T-helper 1 cell (primary cell): ENCODE measurements at places on chromosomes 2 and 18.
A peak's percentile ranks its signal among the peaks of the same experiment; 100 is the strongest.

DNA sequence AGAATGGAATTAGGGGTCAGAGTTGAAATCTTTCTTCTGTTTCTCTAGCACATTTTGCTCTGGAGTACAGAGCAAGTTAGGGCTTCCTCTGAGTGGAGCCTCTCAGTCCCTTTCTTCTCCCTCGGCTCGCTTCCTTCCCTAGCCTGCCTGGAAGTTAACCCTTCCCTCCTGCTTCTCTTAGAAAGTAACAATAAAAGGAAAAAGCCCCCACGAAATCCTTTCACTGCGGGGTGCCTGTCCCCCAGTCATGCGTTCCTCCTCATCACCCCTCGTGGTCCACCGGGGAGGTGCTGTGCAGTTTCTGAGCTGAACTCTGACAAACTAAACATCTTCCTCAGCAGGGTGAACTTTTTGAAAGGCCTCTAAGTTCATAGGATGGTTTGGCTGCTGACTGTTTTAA, 2.0 kb downstream of the IGFBP2 start:
- DNase-seq = no peak

GRCh38 chr18:23283916-23284430, 148.7 kb downstream of the CABLES1 start:
- DNase-seq = no peak

- DNase-seq = no peak
Measured at GRCh38 chr2:237181844-237182243, 96.2 kb downstream of the COPS8 start.

DNA sequence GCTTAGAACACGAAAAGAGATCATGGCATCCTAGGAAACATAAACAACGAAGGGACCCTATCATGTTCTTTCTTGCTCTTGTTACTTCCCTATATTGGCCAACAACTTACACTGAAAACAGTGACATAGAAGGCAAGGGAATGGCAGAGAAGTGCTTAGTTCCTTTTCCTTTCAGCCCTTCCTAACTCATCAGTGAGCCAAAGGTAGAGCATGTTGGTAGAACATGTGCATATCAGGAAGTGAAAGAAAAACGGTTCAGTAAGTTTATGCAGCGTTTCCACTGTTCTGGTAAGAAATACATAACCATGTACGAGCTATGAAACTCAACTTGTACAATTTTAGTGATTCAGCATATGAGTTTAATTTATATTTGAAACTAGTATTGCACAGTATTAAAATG, 21.7 kb downstream of the AKAIN1 start:
- DNase-seq = no peak

DNA sequence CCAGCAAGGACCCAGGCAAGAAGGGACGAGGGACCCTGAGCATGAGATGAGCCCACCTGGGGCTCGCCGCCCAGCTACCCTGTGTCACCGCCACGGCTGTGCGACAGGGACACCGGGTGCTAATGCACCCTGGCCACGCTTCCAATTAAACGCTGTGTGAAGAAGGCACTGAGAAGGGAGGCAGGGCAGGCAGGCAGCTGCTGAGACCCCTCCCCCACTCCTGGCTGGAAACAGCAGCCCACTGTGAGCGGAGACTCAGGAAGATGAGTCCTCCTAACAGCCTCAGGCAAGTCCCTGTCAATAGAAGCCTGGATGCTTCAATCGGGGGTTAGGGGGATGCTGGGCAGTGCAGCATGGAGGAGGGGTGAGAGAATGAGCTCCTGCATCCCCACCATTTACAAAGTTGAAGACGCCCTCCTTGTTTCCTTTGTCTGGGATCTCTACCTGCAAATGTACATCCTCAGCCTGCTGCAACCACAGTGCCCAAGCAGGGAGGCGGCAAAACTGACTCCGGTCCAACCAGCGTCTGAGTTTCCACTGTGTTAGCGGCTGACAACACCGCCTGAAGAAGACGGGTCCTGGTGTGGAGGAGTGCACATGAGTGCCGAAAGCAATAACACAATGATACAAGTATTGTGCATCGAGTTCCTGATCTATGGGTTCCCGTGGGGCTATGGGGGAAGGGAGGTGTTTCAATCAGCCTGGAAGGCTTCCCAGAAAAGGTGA, 12.8 kb downstream of the TMEM163 start:
- no peak for DNase-seq

DNA sequence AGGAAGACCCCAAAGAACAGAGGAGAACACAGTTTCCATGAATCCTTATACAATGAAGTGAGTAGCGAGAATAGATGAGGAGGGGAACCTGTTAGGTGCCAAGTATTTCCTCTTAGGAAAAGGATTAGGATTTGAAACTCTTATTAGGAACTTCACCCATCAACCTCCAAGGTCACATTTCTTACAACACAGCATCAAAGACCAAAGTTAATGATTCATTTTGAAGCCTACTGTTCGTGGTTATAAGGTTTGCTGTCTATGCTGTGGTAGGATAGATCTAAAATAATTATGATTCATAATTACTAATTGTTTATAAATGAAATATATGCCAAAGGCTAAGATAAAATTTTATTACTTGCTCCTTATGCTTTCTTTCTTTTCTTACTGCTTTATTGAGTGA, 6.1 kb downstream of the CFAP221 start:
- DNase-seq = no peak

DNA sequence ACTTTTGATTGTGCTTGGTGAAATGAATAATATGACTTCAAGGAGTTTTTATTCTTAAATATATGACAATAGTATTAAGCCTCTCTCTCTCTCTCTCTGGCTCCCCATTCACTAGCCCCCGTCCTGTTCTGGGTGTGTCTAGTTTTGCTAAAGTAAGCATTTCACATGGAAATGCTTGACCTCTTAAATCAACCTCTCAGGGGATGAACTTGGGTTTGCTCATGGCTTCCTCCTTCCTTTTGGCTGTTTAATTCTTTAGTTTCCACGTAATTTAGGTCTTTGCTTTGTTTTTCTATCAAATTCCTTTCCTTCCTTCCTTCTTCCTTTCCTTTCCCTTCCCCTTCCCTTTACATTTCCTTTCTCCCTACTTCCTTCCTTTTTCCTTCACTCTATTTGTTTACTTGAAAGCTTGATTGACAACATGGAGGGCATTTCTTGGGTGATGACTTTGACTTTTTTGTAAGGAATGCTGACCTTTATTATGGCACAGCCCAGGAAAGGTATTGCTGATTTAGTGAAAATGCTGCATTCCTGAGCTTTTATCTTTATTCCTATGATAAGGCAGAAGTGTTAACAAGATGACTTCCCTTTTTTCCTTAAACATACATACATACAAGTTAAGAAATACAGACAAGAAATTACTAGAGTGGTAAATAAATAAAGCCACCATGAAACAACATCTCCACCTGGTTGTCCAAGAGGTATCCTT, 3.6 kb downstream of the DPP4 start:
- no peak for DNase-seq

DNA sequence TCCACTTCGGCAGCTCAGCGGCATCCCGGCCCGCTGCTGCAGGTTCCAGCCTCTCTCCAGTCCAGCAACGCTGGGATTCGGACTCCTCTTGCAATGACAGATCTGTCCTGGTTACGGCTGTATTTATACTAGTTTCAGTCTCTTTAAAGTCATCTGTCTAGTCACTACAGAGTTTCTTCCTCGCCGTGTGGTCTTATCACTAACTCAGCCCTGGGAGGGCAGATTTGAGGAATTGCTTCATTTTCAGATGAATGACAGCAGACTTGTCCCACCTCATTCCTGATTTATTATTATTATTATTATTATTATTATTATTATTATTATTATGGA, 2.2 kb downstream of the KLHL29 start:
- DNase-seq = no peak

DNA sequence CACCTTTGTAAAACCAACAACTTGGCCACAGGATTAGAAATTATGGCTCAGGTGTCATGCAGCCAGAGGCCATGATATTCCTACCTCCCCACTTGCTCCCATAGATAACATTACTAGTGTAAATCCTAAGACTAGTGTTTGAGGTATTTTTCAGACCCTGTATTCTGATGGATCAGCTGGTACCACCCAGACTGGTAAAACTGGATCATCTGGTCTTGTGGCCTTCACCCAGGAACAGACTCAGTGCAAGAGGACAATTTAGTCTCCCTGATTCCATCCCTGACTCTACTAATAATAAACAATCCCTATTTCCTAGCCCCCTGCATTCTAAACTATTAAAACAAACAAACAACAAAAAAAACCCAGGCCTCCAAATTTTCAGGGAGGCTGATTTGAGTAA, 121.0 kb downstream of the ALPK2 start:
- DNase-seq = no peak

GRCh38 chr2:129055824-129056223, 737.2 kb upstream of the HS6ST1 start:
- no peak for DNase-seq

GRCh38 chr2:223915071-223915470, 30.1 kb downstream of the WDFY1 start:
- no peak for DNase-seq

DNA sequence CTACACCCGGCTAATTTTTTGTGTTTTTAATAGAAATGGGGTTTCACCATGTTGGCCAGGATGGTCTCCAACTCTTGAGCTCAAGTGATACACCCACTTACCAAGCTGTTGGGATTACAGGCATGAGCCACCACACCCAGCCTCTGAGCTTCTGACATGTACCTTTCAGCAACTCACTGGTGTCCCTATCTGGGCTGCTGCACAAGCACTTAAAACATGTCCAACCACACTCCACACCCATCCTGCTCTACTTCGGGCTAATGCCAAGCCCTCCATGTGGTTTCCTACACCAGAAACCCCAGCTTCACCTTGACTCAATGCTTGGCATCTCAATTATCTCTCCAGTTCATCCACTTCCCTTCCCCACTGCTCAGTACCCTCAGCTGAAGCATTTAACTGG, 22.4 kb upstream of the ARMC9 start:
- no peak for DNase-seq

GRCh38 chr18:75269696-75270095, 59.1 kb downstream of the TSHZ1 start:
- DNase-seq = no peak

DNA sequence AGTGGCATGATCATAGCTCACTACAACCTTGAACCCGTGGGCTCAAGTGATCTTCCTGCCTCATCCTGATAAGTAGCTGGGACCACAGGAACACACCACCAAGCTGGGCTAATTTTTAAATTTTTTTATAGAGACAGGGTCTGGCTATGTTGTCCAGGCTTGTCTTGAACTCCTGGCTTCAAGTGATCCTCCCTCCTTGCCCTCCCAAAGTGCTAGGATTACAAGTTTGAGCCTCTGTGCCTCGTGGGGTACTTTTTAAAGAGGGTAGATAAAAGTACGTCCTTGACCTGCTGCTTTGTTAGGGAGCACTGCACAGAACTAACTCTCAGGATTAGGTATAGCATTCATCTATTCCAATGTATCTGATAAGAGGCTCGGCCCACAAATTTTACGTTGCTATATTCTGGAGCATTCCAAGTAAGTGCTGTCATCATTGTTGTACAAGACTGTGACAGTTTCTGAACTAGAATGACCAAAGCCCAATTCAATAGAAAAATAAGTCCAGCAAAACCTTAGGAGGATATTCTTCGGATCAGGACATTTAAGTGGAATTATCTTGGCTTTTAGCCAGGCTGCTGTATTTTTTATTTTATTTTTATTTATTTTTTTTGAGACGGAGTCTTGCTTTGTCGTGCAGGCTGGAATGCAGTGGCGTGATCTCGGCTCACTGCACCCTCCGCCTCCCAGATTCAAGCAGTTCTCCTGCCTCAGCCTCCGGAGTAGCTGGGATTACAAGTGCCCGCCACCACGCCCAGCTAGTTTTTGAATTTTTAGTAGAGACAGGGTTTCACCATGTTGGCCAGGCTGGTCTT, 4.1 kb downstream of the MTCL1 start:
- DNase-seq = no peak

- DNase-seq = no peak
Measured at GRCh38 chr18:43825768-43826167, 548.5 kb upstream of the SYT4 start.

GRCh38 chr2:73779467-73780236, at the start of gene DUSP11:
Gene DUSP11, minus strand, starts transcription at chr2:73780103. Its CDS starts 129 bp downstream, at chr2:73779974.
- peak; percentile 95 for DNase-seq

GRCh38 chr2:8053216-8053615, 628.6 kb upstream of the ID2 start:
- no peak for DNase-seq

- no peak for DNase-seq
Measured at GRCh38 chr2:30265052-30266015, 34.0 kb downstream of the LBH start.

DNA sequence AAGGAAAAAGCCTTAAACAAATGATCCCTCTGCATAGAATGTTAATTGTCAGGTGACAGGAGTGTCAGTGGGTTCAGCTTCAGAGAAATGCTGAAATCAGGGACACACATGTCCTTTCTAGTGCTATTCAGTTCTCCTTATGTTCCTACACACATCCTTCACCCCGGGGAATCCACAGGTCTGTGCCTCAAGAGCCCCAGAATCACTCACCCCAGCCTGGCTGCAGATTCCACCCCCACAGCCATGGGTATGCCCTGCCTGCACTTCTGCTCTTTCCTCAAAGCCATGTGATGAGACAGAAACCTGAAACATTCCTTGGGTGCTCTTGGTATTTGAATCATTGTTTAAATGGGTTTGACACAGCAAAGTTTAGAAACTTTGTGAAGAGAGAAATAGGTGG, 27.4 kb upstream of the FZD7 start:
- no peak for DNase-seq

- no peak for DNase-seq
Measured at GRCh38 chr18:21141668-21142422, 30.2 kb upstream of the ROCK1 start.

DNA sequence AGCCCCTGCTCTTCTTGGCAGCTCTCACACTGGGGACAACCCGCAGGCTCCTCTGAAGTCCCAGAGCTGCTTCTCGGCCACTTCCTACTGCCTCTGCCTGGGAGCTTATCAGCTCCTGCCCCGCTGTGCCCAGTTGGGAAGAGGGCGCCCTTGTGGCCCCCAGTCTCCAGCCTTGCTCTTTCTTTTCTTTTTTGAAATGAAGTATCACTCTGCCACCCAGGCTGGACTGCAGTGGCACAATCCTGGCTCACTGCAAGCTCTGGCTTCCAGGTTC, 20.6 kb upstream of the ALPI start:
- no peak for DNase-seq

DNA sequence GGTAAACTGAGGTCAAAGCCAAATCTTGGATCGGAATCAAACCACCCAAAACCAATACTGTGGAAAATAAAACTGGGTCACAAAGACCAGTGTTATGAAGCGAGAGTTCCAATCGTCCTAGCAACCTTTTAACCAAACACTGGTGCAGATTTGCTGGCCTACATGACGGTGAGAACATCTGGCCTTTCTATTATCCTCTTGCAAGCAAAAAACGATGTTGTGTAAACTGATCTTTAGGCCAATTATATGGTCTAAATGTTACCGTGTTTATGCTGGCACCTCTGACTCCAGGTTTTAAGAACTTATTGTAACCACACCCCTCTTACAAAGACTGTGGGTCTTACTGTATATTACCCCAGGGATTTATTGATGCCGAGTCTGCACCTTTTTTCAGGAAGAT, 145.9 kb downstream of the GFPT1 start:
- no peak for DNase-seq

DNA sequence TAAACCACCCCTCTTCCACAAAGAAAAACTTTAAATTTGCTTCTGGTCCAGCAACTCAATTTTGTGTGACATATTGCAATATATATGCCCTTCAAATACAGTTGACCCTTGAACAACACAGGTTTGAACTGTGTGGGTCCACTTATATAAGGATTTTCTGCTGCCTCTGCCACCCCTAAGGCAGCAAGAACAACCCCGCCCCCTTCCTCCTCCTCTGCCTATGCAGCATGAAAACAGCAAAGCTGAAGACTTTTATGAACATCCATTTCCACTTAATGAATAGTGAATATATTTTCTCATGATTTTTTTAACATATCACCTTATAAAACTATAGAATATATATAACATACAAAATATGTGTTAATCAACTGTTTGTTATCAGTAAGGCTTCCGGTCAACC, 58.3 kb downstream of the EML4 start:
- DNase-seq = no peak
